Omental fat pad (tissue), 4 donors: ENCODE measurements at places on chromosomes 2 and 18.

DNA sequence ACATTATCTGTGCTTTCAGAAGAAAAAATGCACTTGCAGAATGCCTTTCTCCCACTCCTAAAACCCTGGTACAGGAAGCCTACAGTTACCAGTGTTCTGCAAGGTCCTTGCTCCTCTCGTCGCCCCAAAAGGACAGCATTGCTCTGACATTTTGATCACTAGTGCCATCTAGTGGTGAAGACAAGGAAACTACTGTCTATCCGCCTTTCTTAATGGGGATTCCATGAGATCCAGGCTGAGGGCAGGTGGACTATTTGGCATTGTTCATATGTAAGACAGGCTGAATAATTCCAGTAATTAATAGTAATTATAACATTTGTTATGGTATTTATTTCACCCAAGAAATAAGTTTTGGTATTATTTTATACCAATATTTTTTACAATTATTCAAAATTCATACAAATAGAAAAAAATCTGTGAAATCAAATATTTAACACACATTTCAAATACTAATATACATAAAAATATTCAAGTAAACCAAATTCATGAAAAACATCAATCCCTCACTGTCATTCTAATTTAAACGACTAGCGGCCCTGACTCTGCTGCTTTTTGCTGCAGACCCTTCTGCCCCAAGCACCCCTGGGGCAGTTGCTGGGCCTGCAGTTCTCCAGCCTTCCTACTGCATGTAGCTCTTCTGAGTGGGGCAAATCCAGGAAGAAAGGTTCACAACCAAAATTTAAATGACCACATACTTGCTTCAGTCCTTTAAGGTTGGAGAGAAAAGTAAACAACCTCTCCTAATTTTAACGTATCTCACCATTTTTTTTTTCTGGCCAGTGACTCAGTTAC is 19.0 kb downstream of the TPGS2 start:
- DNase-seq, result no peak

GRCh38 chr18:31821545-31822171 is 61.0 kb upstream of the SLC25A52 start:
- no peak for DNase-seq

GRCh38 chr2:64410671-64411070 is 43.3 kb upstream of the LGALSL start:
- DNase-seq, result no peak

DNA sequence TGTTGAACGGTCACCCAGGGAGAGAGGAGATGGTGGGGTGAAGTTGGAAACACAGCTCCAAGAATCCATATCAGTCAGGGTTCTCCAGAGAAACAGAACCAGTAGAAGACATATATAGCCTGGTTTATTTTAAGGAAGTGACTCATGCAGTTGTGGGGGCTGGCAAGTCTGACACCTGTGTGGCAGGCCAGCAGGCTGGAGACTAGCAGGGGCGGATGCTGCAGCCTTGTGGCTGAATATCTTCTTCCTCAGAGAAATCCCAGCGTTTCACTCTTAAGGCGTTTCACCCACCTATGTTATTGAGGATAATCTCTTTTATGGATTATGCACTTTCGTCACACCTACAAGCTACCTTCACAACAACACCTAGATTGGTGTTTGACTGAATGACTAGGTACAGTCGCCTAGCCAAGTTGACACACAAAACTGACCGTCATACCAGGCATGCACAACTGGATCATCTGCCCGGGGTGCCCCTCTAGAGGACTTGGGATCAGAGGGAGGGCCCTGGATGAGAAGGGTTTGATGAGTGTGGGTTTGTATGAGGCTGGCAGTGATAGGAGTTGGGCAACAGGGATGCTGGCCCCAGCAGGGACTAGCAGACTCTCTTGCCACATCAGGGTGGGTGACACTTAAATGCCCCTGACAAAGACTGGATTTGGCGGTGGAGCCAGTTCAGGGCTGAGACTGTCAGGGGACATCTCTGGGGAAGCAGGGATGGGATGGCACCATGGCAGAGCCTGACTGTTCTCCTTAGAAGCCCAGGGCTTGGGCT is 23.4 kb downstream of the MROH2A start:
- DNase-seq, result no peak

GRCh38 chr2:191045141-191045540 is 31.2 kb upstream of the STAT1 start:
- DNase-seq, result no peak

DNA sequence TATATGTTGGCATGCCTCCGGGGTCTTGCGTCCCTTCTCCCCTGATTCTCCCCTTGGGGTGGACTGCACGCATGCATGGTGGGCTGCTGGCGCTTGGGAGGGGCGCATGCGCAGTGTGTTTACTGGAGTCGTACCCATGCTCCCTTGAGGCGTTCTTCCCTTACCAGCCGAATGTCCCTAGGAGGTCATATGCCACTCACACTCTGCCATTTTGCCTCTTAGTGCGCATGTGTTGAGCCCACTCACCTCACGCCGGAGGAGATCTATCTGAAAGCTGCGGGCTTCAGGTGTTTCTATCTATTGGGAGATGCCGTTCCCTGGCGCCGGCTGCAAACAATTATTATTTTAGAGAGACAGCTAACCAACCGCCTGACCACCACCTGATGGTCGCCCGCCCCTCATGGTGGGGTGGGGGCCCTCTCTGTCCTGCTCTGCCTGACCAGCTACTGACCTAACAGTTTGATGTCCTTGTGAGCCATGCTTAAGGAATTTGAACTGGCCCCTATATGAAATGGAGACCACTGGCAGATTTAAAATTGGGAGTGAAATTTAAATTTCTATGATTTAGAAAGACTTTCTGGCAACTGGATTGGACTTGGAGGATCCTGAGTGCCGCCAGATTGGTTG is 179.6 kb downstream of the RNF144A start:
- no peak for DNase-seq
